ENCODE measurements at places on chromosomes 16 and 17.

DNA sequence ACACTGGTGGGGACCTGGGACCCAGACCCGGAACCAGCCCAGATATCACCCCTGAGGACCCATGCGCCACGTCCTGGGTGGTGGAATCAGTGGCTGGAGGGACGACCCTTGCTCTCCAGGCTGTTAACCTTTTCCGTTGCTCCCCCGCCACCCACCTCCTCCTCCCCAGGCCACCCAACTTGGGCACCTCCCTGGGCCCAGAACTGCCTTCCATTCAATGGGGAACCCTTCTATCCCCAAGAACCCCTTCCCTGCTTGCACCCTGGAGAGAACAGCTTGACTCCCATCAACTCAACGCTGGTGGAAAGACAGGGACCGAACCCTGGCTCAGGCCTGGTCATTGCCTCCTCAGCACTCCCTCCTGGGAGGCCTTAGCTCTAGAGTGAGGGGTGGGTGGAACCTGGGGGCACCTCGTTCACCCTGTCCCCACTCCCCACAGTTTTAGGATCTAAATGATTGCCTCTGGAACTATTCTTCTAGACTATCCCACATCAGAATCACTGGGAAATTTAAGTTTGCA is 5.7 kb upstream of the IL32 start:
- DNase-seq = no peak

GRCh38 chr16:374616-374926 is 4.2 kb upstream of the MRPL28 start:
- DNase-seq = no peak

DNA sequence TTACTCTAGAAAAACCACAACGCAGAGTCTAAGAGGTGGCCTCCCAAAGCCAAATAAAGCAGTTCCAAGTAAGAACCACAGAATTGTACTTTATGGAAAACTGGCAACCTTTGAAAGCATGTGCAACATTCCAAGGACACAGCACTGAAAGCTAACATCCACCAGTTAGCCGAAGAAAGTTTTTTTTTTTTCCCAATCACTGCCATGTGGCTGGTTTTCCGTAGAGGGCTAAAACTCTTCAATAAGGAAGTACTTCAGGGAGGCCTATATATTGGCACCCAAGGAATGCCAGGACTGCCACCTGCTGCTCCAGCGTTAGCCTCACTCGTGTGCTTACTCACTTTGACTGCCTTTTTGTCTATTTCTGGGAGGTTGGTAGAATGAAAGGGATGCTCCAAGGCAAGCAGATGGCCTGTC is 25.2 kb downstream of the CEP95 start:
- no peak for DNase-seq

DNA sequence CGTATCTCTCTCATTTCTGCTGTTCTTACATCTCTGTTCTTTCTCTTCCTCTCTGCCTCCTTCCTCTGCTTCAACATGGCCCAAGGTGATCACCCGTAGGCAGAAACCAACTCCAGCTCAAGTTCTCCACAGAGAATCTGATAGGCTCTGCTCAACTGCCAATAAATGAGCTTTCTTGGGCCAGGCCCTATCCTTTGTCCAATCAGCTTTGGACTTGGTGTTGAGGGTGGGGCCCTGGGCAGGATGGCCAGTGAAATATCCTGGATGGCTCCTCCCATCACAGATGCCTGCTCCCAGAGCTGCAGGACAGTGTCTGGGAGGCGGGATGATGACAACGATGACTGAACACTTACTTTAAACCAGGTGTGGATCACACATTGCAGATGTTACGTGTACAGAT is 17.4 kb upstream of the BRD7 start:
- DNase-seq = no peak

DNA sequence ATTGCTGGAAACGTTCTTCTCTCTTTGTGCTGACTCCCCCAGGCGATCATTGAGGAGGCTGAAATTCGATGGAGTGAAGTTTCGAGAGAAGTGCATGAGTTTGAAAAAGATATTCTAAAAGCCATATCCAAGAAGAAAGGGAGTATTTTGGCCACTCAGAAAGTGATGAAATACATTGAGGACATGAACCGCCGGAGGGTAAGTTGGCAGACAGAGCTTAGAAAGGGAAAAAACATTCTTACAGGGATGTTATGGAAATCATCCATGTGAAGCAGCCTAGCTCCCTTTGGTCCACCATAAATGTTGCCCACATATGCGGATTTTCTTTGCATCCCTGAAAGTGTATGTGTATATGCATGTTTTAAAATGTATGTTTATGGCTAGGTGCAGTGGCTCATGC is 36.5 kb downstream of the PRSS54 start:
- DNase-seq = no peak
